ENCODE measurements at places on chromosomes 2 and 18. TPM values are rescaled to one million over a fixed set of nuclear protein-coding genes. Genes with fewer than 3 reads are reported as not detected.

DNA sequence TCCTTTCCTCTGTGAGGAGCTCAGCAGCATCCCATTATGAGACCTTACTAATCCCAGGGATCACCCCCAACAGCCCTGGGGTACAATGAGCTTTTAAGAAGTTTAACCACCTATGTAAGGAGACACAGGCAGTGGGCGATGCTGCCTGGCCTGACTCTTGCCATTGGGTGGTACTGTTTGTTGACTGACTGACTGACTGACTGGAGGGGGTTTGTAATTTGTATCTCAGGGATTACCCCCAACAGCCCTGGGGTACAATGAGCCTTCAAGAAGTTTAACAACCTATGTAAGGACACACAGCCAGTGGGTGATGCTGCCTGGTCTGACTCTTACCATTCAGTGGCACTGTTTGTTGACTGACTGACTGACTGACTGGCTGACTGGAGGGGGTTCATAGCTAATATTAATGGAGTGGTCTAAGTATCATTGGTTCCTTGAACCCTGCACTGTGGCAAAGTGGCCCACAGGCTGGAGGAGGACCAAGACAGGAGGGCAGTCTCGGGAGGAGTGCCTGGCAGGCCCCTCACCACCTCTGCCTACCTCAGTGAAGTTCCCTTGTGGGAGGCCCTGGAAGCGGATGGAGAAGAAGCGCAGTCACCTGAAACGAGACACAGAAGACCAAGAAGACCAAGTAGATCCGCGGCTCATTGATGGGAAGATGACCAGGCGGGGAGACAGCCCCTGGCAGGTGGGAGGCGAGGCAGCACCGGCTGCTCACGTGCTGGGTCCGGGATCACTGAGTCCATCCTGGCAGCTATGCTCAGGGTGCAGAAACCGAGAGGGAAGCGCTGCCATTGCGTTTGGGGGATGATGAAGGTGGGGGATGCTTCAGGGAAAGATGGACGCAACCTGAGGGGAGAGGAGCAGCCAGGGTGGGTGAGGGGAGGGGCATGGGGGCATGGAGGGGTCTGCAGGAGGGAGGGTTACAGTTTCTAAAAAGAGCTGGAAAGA is 7.6 kb downstream of the PROC start:
- no peak for DNase-seq

- no peak for DNase-seq
These were observed 375.1 kb upstream of the ID2 start for GRCh38 chr2:8306530-8307351.

DNA sequence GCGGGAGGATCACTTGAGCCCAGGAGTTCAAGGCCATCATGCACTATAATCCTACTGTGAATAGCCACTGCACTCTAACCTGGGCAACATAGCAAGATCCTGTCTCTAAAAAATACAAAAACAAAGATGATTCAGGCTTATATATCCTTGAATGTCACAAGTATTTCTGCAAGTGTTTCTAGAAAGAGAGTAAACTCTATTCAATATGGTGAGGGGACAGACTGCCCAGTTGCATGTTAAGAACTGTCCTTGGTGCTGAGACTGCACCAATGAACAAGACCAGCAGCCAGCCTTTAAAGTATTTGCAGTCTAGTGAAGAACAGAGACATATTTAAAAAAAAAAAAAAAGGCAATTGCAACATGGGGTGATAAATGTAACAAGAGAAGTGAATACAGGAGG is 16.4 kb downstream of the MAP3K19 start:
- no peak for DNase-seq

GRCh38 chr2:172806996-172807395 is 71.4 kb downstream of the RAPGEF4 start:
- DNase-seq, result no peak

GRCh38 chr2:209771474-209772289 is at the start of gene UNC80:
Gene UNC80 (plus strand): TSS chr2:209771832. CDS start chr2:209772073, 241 bp downstream.
- DNase-seq, result peak; percentile 84

- DNase-seq, result no peak
These were observed 73.5 kb upstream of the SRD5A2 start for GRCh38 chr2:31654241-31654640.

DNA sequence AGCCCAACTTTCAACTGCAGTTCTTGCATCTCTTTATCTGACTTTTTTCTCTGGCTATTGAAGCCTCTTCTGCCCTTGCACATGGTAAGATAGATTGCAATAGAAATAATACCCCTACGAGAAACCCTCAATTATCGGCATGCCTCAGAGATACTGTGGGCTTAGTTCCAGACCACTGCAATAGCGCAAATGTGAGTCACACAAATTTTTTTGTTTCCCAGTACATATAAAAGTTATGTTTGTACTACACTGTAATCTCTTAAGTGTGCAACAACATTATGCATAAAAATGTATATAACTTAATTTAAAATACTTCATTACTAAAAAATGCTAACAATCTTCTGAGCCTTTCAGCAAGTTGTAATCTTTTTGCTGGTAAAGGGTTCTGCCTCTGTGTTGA is 124.7 kb downstream of the PDE1A start:
- no peak for DNase-seq

DNA sequence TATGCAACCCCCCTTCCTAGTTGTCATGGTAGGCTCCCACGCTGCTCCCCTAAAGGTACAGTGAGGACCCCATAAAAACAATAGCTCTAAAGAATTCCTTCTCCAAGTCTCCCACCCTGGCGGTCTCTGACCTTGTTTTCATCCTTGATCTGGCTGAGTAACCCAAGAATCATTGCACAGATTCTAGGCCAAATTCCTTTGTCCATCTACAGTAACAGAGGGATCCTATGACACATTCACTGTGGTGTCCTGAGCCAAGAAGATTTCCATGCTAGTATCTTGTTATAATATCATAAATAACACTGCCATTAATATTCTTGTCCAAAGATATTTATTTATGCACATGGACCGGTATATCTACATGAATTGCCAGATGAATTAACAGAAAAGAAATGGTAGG is 240.2 kb downstream of the CYP26B1 start:
- no peak for DNase-seq

DNA sequence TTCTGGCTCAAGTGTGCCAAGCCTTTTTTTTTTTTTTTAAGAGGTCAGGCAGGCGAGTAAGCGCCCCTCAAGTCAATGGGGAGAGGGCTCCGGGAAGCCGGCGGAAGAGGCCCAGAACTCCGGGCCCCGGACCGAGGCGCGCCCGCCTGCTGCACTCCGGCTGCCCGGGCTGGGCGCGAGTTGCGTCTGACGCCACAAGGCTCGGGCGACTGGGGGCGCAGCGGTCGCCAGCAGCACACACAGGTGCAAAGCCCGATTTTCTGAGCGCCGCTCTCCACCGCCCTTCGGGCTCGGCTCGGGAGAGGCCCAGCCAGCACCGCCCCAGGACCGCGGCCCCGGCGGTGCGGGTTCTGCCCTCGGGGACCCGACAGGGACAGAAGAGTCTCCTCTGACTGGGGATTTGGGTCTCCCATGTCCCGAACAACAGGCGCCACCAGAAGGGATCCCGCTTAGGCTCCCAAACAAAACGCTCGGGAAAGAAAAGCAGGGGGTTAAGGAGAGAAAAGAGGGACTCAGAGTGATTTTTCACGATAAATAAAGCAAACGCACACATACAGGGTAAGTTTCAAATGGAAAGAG is 787 bp downstream of the ERBB4 start:
- peak; percentile 73 for DNase-seq

DNA sequence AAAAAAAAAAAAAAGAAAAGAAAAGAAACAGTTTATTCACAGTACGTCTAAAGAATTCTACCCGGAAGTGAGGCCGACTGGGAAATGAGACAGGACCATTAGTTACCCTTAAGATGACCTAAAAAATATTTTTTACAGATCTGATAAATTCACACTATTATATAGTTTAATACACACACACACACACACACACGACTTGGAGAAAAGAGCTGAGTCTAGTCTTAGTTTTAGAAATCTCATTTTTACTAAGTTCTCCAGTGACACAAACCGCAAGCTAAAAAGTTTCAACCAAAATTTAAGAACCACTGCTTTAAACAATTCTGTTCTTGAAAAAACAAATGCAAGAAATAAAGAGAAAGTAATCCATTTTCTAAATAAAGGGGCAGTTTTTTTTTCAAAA is 27.1 kb downstream of the ST3GAL5 start:
- DNase-seq, result no peak

DNA sequence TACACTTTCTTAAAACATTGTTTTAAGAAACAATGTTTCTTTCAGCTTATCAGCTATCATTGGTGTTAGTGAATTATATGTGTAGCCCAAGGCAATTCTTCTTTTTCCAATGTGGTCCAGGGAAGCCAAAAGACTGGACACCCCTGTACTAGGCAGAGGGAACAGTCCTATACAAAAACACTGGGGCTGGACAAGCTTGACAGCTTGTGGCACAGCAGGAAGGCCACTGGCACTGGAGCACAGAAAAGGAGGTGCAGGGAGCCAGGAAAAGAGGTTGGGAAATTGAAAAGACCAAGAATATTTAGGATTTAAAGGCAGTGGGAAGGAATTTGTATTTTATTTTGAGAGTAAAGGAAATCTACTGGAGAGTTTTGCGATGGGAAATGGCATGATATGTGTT is 47.7 kb downstream of the SRD5A2 start:
- DNase-seq, result no peak

GRCh38 chr18:2274613-2275012 is 296.7 kb downstream of the METTL4 start:
- DNase-seq, result no peak

- no peak for DNase-seq
These were observed 24.4 kb downstream of the SERPINB4 start for GRCh38 chr18:63619661-63620060.

DNA sequence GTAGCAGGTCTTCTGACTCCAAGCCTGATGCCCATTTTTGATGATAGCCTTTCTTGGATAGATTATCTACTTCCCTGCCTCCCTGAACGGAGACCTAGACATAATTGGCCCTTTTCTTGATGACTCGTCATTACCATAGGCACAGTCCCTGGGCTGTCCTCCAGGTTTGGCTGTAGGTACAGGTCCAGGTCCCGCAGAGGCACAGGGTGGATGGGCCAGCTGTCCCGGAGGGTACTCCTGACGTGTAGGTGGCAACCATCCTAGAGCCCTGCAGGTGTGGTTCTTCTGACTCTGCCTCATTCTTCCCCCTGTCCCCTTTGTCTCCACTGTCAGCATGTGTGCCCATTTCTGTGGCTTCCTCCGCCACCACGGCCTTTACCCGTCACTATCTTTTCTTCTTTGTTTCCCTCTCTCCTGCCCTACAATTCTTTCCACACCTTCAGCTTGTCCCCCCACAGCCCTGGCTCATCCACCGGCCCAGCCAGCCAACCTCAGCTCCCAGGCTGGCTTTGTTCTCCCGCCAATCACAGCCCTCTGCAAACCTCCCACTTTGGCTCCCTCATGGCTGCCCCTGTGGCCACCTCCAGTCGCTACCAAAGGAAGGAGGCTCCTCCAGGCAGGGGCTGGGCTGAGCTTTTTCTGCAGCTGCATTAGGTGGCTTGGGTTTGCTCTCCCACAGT is 102.8 kb downstream of the SMAD7 start:
- DNase-seq, result peak; percentile 27

DNA sequence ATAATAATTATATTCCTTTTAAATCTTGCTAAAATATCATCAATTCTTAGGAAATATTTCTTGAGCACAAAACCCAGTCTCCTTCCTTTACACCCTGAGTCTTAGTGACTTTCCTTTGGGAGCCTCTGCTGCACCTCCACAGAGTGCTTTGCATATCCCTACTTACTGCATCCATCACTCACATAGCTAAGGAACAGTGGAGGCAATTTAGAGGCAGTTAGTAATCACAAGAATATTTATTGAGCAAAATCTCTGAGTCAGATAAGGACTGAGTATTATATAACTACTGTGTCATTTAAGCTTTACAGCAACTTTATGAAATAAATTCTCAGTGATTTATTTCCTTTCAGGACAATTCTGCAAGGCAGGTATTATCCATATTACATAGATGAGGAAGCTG is 327.7 kb downstream of the TMX3 start:
- no peak for DNase-seq

DNA sequence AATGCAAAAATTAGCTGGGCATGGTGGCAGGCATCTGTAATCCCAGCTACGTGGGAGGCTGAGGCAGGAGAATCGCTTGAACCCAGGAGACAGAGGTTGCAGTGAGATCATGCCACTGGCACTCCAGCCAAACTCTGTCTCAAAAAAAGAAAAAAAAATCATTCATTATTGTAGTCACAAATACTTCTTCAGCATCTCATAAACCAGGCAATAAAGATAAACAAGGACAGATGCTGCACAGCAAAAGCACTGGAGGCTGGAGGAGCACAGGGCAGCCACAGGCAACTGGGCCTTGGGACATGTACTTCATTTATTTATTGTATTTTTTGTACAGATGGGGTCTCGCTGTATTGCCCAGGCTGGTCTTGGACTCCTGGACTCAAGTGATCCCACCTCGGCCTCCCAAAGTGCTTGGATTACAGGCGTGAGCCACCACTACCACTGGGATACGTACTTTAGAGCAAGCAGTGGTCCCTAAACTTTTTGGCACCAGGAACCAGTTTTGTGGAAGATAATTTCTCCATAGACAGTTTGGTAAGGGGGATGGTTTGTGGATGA is 16.8 kb upstream of the MAT2A start:
- DNase-seq, result no peak

GRCh38 chr2:165839610-165840009 is 45.6 kb upstream of the GALNT3 start:
- DNase-seq, result no peak

DNA sequence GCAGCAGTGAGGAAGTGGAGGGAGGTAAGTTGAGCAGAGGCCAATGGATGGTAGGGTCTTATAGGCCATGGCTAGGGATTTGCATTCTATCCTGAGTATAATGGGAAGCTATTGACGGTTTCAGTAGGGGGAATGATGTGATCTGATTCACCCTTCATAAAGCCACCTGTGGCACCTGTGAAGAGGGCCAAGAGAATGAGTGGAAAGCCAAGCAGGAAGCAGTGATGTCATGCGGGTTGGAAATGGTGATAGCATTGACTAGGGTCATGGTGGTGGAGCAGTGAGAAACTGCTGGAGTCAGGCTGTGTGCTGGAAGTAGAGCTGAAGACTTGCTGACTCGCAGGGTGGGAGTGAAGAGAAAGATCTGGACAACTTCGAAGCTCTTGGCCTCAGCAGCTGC is 111.7 kb downstream of the MARCHF4 start:
- DNase-seq, result no peak

- DNase-seq, result no peak
These were observed 46.9 kb downstream of the TFCP2L1 start for GRCh38 chr2:121237980-121238665.

Gene IRS1
- 14.7 TPM for total RNA-seq

Gene POTEC
- not detected for total RNA-seq

Gene PRSS56
- total RNA-seq, result 0.11 TPM

Gene UBXN2A
- 27.3 TPM for total RNA-seq

Gene GPR155
- 15.5 TPM for total RNA-seq

Gene ZSCAN30
- total RNA-seq, result 17.9 TPM

Gene HES6
- 6.1 TPM for total RNA-seq

Gene MOGAT1
- total RNA-seq, result not detected

Gene HOXD11
- total RNA-seq, result not detected

Gene PGAP1
- 10.6 TPM for total RNA-seq

Gene COBLL1
- 9.2 TPM for total RNA-seq

Gene CD8B
- 0.80 TPM for total RNA-seq

Gene LRRC30
- total RNA-seq, result not detected

Gene YWHAQ
- 178 TPM for total RNA-seq
